IPS DF 19.7 (cell line): ENCODE measurements at places on chromosomes 16 and 17.

- DNase-seq, result no peak
Measured at GRCh38 chr17:8109661-8110455, 8.5 kb downstream of the ALOXE3 start.

DNA sequence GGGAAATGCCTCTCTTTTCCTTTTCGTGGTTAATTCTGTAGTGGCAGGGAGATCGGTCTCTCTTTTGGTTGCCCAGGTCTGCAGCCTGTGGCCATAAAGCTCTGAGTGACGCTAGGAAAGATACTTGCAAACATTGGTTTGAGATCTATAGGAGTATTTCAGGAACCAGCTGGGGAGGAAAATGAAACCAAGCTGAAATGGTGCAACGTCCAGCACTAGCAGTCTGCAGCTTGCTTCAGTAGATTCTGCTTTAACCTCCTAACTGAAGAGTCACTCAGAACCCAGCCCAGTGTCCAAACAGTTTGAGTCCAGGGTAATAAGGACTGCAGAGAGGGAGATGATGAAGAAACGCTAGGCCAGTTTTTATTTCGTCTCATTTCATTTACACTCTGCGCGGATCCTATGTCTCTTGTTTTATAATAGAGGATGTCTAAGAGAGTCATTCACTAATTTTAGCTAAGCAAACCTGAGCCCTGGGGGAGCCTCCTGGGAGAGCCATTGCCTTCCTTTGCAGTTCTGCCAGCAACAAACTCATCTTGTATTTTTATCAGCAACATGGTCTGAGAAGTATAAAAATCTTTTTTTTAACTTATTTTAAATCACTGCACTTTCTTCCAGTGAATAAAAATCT is 12.0 kb downstream of the SP2 start:
- DNase-seq, result no peak

DNA sequence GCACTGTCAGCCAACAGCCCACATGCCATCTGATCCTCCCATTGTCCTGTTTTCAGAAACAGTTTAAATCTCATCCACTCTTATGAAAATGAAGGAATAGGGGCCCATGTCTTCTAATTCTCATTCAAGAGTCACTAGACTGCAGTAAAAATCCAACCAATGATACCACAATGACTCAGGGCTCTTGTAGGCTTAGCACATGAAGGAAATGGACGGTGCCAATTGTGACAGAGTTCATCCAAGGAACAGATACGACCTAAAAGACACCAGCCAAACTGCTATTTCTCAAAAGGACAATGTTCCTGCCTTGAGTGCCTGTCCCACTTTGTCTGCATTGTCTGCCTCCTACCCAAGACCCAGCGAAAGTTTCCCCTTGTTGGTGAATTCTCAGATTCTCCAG is 204.8 kb upstream of the COX10 start:
- DNase-seq, result no peak

DNA sequence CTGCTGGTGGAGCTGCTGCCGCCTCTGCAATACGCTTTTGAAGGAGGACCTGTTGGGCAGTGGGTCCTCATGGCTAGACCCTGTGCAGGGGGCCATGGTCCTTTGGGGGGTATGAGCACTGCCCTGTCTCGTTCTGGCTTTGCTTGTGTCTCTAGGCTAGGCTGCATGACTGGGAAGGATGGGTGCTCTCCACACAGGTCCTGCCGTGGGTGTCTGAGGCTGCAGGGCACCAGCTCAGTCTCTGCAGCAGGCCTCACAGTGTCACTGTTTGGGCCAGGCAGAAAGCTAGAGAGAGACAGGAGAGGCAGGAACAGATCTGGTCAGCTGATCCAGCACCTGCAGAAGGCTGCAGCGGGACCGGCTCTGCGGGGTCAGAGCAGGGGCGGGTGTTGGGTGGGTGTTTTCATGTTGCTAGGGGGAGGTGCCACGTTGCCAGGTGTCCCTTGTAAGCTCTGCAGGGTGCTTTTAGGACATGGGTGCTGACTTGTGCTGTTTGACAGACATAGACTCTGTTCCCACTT is 111.4 kb downstream of the SNX29 start:
- DNase-seq, result no peak

DNA sequence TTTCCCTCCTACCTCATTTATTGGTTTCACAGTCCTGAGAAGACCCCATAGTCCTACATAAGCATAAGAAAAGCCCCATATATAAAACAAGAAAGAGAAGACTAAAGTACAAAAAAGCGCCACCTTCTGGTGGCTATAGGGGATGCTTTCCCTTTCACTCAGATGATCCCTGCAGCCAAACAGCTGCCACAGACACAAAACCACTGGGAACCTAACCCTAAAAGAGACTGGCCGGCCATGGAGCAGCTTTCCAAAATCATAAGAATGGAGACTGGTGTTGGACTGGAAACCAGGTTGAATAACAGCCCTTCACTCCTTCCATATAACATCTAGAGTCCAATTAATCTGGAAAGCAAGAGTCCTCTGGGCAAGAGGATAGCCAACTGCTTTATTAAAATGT is 11.4 kb downstream of the DYNC1LI2 start:
- DNase-seq, result no peak

DNA sequence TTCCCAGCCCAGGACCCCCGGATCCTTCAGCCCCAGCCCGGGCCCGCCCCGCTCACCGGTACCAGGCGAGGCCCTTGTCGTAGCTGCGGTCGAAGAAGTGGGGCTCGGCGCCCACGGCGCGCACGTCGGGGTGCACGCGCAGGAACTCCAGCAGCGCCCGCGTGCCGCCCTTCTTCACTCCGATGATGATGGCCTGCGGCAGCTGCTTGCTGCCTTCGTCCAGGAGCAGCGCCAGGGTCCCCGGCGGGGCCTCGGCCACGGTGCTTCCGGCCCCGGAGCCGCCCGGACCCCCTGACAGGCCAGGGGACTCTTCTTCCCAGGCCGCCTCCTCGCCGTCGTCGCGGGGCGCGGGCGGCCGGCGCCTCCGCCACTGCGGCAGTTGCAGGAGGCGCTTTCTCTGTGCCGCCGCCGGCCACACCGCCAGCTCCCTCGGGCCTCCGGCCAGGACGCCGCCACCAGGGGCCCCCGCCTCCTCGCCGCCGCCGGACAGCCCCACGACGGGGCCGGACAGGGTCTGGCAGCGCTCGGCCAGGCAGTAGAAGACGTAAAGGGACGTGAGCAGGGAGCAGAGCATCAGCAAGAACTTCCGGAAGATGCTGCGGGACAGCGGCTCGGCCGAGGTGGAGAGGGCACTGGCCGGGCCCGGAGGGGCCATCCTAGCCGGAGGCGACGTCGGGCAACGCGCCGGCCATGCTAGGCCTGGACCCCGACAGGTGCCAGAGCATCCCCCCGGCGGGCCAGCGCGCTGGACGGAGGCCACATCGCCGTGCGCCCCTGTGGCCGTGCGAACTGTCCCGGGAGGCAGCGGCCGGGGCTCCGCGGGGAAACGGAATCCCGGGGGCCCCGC is 1.0 kb downstream of the HS3ST3A1 start:
- no peak for DNase-seq

GRCh38 chr17:82937411-82938371 is 97.9 kb upstream of the ZNF750 start:
- DNase-seq, result no peak

DNA sequence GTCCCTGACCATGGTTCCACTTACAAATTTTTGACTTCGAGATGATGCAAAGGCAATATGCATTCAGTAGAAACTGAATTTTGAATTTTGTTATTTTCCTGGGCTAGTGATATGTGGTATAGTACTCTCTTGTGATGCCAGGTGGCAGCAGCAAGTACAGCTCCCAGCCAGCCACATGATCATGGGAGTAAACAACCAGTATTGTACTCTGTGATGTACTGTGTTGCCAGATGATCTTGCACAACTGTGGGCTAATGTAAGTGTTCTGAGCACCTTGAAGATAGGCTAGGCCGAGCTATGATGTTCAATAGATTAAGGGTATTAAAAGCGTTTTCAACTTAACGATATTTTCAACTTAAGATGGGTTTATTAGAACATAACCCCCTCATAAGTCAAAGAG is 250.8 kb downstream of the STX8 start:
- DNase-seq, result no peak

GRCh38 chr17:49861150-49861884 is 13.4 kb upstream of the TAC4 start:
- DNase-seq, result no peak

DNA sequence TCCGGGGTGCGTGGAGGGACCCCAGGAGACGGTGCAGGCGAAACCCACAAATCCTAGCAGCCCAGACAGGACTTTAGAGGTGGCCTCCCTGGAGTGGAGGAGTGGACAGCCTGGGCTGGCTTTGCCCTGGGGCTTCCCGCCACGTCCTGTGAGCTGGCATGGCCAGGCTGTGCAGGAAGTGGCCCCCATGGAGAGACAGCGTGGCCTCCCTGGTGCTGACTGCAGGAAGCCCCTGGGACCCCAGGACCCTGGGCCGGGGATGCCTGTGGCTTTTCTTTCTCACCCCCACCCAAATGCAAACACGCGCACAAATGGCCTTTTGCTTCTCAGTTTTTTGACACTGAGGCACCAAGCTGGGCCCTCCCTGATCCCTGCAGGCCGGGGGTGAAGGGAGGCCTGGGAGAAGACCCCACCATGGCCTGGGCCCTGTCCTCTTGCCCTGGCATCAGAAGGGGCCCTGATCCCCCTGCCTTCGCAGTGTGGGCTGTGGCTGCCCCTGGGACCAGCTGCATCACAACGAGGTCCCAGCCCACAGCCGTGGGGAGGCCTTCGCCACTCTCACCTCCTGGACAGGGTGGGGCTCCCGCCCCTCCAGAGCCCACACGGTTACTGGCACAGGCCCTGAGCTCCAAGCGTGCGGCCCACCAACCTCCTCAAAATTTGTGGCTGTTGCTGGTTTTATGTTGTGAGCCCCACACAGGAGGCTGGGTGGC is 51.6 kb upstream of the PABPN1L start:
- DNase-seq, result no peak

GRCh38 chr16:85081038-85081437 is 31.2 kb downstream of the CIBAR2 start:
- DNase-seq, result no peak

- no peak for DNase-seq
Measured at GRCh38 chr17:82603981-82604448, 44.2 kb downstream of the WDR45B start.

DNA sequence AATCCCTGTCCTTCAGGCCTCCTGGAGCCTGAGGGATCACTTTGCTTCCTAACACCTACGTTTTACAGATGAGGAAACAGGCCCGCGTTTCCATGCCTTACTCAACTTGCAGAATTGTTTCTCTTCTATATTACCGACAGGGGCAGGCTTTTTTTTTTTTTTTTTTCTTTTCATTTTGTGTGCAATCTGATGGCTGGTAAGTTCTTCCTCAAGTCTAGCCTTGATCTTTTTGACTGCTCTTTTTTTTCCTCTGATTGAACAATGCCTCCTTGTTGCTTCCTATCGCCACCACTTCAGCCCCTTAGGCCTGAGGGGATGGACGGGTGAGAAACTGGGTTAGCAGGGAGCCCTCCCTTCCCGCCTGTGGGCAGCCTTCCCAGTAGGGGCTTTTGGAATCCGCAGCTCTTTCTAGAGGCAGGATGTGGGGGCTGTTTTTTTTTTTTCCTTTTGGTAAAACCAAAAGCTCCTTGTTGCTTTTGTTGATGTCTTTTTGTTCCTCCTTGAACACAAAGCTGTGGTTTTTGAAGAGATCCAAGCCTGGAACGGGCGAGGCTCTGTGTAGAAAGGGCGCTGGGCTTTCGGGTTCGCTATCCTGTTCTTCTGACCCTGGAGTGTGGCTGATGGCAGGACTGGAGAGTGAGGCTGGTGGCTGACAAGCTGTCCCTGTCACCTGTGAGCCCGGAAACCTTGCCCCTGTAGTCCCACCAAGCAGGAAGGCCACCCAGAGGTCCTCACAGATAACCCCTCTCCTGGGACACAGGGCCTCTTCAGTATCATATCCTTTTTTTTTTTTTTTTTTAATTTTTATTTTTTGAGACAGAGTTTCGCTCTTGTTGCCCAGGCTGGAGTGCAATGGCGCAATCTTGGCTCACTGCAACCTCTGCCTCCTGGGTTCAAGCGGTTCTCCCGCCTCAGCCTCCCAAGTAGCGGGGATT is 14.0 kb downstream of the LASP1 start:
- no peak for DNase-seq

GRCh38 chr16:20878682-20879147 is 21.4 kb downstream of the DCUN1D3 start:
- DNase-seq, result no peak
